ENCODE measurements at places on chromosomes 3 and 15.

DNA sequence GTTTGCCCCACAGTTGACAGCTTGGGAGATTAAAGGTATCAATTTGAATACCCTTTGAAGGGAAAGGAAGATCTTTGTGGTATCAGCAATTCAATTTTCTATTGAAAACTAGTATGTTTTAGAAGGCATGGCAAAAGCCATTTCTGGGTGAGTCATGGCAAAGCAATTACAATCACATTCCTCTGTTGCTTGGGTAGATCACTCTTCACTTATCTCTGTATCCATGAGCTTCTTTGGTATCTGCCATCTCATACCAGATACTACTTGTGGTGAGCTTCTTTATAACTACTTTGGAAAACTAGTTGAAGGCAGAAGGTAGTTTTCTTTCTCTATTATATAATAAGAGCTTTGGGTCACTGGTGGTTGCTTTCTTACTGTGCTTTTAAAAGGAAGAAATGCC, 28.3 kb upstream of the LSAMP start:
- no peak for DNase-seq

DNA sequence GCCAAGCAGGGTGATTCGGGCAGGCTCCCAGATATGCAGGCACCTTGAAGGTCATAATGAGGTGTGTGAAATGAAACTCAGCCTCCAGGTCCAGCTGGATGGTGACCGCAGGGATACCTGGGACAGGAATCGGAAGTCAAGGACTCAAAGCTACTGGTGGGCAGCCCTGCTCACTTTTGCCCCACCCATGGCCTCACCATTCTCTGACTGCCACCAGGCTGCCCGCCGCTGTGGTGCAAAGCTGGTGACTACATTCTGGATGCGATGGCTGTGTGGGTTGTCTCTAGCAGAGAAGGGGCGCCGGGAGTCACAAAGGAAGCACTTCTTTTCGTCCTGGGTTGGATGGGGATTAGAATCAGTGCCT, 795 bp downstream of the LAMB2 start:
- no peak for DNase-seq

- no peak for DNase-seq
Measured at GRCh38 chr15:82544431-82544830, 4.2 kb upstream of the RPS17 start.

GRCh38 chr15:73826711-73827251, 46.6 kb upstream of the TBC1D21 start:
- no peak for DNase-seq

DNA sequence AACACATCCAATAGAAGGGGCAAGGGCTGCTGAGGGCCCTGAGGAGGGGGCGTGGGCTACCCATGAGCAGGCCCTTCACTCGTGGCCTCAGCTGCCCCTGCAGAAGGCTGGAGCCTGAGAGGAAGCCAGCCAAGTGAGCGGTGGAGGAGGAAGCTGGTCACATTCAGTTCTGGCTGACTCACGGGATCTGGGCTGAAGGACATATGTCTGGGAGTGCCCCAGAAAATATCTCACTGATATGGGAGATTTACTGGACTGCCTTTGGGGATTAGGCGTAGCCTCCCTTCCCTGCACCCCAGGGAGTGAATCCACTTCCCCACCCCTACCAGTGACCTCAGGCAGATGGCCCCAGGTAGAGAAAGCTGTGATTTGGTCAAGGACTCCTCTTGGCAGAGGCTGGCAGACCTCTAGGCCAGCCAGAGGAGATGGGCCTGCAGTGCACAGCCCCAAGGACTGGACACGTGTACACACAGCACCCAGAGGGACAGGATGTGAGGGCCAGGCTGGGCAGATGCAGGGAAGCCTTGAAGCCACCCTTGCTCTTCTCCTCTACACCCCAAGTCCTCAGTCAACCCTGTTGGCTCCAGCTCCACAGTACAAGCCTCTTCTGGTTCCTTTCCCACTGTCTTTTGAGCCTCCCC, 14.2 kb upstream of the ANKDD1A start:
- DNase-seq = no peak

DNA sequence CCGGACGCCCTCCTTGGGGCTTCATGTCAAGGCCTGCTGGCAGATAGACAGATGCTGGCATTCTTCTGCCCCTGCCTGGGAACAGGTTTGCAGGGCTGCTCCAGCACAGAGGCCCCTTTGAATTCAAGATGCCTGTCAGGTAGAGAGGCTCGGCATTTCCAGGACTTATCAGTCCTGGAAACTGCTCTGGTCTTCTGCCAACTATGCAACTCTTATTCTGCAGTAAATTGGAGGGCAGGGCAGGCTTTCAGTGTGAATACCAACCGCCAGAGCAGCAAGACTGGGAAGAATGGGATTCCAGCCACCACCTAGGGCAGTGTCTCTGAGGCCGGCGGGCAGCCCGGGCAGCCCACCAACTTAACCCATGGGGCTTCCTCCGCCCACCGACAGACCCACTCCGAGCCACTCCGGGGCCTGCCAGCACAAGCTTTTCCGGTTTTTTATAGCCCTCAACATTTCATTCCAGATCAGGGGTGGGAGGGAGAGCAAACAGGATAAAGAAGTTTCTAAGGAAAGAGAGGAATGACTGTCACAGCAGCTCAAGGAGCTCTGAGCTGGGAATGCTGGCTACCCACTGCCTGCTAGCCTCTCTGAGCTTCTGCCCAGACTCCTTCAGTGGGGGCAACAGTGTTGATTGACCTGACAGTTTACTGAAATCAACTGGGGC, 140.9 kb downstream of the NTRK3 start:
- DNase-seq = no peak

- DNase-seq = no peak
Measured at GRCh38 chr3:114259566-114259965, 22.2 kb upstream of the ZNF80 start.

GRCh38 chr3:167866331-167866730, 130.8 kb downstream of the SERPINI1 start:
- no peak for DNase-seq

DNA sequence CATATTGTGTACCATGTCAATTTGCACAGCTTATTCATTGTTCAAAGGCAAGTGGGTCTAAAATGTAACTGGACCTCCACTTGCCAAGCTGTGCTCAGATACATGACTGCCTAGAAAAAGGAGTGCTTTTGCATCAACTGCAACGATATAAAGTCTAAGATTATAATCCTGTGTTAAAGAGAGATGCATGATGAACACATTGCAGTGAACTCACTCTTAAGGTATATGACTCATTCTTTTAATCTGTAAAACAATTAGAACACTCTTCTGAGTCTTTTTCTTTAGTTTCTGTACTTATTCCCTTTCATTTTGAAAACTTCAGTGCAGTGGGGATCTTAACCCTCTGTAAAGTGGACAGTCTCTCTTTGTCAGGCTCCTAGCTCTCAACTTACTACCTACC, 982.8 kb downstream of the ROBO1 start:
- DNase-seq = no peak

GRCh38 chr3:192445770-192446644, 281.3 kb downstream of the FGF12 start:
- no peak for DNase-seq

DNA sequence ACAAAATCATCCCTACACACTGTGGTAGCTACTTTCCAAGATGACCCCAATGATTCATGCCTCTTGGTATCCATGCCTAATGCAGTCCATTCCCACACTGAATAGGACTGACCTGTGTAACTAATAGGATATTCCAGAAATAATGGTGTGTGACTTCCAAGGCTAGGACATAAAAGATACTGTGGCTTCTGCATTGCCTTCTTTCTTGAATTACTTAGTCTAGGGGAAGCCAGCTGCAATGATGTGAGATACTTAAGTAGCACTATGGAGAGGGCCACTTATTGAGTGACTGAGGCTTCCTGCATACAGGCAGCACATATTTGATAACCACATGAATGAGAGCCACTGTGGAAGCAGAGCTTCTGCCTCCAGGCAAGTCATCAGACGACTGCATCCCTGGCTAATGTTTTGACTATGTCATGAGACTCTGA, 50.1 kb downstream of the NR1I2 start:
- no peak for DNase-seq
